ENCODE measurements at places on chromosomes 11 and 22. TPM values are rescaled to one million over a fixed set of nuclear protein-coding genes. Genes with fewer than 3 reads are reported as not detected.

LAMTOR1 gene
- total RNA-seq, result 91.2 TPM

DNA sequence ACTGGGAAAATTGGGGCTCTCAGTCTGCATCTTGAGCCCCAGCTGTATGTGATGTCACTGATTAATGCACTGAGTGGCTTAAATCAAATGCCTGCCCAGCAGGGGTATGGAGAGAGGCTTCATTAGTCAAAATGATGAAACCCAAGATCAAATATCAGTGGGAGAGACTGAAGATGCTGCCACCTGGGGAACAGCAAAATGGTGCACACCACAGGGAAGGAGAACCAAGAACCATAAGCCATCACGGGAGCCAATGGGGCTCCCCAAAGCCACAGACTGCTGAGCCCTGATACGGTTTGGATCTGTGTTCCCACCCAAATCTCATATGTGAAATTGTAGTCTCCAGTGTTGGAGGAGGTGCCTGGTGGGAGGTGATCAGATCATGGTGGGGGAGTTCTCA is 85.6 kb downstream of the CTTN start:
- no peak for DNase-seq

DNA sequence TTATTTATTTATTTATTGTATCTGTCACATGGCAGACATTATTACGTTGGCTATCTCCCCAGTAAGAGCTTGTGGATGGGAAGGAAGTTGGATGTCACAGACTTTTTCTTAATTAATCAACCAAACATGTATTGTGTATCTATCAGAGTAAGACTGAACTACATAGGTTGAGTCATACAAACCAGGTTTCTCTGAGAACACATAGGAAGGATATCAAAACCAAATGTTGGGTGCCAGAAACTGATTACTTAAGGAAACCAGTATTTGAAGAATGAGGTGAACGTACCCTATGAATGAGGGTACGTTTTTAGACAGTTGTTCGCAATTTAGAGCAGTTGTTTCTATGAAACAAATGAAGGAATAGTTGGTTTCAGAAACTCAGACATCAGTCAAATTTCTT is 136.4 kb downstream of the SLC17A6 start:
- DNase-seq, result no peak

SPTBN2 gene
- total RNA-seq, result 0.08 TPM

All from psoas muscle (tissue), 8 donors.